ENCODE measurements at places on chromosomes 16 and 17.

GRCh38 chr16:1299012-1299867, 10.2 kb upstream of the UBE2I start:
- DNase-seq = no peak

DNA sequence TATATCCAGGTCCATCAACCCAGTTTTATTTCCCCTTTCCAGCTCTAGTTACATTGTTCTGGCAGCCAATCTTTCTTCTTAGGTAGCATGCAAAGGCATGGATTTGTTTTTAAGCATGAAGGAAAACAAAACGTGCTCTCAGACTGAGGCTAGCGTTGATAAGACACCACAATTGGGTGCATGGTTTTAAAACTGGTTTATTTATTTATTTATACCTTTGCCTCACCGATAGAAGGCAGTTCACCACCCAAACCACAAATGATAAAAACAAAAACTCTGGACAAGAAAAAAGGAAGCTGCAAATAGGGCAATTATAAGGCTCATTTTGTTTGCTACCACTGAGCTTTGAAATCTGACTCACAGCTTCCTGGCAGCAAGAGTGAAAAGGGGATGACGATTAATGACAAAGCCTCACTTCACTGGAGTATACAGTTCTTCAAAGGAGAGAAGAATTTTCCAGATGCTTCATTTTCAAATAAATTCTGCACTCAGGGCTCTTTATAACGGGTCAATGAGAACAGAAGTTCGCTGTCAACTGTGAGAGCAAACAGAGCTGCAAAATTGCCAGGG, 278.4 kb upstream of the IRX5 start:
- no peak for DNase-seq

GRCh38 chr16:58684001-58684353, 593 bp downstream of the SLC38A7 start:
- no peak for DNase-seq

GRCh38 chr17:76714336-76714735, 3.6 kb upstream of the MXRA7 start:
- DNase-seq = no peak

GRCh38 chr17:16872351-16873173, 99.4 kb downstream of the TNFRSF13B start:
- DNase-seq = peak; percentile 59

GRCh38 chr17:74604761-74605160, 12.7 kb upstream of the CD300LD start:
- DNase-seq = peak; percentile 66

DNA sequence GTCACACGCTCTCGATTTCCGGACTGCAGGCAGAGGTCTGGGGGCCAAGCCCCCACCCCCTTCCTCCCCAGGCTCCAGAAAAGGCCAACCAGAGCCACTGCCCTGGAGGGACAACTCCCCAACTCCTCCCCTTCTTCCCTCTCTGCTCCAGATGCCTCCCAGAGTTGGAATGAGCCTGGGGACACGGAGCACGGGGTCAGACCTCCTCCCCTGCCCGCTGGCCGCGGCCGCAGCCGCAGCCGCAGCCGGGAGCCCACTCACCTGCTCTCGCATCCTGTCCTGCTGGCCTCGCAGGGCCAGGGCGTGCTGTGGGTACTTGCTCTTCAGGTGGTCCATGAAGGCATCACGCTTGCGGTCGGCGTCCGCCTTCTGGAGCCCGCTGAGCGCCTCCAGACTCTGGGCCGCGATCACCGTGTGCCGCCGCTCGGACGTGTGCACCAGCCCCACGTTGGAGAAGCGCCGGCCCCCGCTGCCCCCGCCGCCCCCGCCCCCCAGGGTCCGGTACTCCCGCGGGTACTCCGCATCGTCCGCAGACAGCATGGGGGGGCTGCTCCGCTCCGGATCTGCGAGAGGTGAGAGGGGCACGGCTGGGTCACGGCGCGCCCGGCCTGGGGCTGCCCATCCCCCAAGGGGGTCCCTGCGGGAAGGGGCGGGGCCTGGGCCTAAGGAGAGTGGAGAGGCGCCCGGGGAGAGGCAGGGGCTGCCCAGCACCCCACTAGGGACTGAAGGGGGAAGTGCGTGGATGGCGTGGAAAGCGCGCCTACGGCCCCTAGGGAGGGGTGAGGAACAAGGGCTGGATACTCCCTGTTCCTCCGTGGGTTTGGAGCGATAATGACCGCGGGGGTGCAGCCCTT, 27.3 kb downstream of the SRCIN1 start:
- no peak for DNase-seq

DNA sequence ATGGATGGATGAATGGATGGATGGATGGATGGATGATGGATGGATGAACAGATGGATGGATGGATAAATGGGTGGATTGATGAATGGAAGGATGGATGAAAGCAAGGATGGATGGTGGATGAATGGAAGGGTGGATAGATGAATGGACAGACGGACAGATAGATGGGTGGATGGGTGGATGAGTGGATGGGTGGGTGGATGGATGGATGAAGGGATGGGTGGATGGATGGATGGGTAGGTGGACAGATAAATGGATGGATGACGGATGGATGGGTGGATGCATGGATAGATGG, 14.9 kb downstream of the SRL start:
- no peak for DNase-seq

- no peak for DNase-seq
These were observed 18.8 kb downstream of the MYH10 start for GRCh38 chr17:8611619-8612298.

- no peak for DNase-seq
These were observed 55.7 kb downstream of the GOSR1 start for GRCh38 chr17:30532871-30533270.

GRCh38 chr16:2980227-2981176, at the start of gene PKMYT1:
Gene PKMYT1 (minus strand): TSS chr16:2980446. CDS start chr16:2979657, 789 bp downstream.
- DNase-seq = peak; percentile 97

- peak; percentile 79 for DNase-seq
These were observed 10.5 kb downstream of the POLDIP2 start for GRCh38 chr17:28346746-28347246.

GRCh38 chr17:45705123-45706009, 78.8 kb upstream of the CRHR1 start:
- peak; percentile 36 for DNase-seq

DNA sequence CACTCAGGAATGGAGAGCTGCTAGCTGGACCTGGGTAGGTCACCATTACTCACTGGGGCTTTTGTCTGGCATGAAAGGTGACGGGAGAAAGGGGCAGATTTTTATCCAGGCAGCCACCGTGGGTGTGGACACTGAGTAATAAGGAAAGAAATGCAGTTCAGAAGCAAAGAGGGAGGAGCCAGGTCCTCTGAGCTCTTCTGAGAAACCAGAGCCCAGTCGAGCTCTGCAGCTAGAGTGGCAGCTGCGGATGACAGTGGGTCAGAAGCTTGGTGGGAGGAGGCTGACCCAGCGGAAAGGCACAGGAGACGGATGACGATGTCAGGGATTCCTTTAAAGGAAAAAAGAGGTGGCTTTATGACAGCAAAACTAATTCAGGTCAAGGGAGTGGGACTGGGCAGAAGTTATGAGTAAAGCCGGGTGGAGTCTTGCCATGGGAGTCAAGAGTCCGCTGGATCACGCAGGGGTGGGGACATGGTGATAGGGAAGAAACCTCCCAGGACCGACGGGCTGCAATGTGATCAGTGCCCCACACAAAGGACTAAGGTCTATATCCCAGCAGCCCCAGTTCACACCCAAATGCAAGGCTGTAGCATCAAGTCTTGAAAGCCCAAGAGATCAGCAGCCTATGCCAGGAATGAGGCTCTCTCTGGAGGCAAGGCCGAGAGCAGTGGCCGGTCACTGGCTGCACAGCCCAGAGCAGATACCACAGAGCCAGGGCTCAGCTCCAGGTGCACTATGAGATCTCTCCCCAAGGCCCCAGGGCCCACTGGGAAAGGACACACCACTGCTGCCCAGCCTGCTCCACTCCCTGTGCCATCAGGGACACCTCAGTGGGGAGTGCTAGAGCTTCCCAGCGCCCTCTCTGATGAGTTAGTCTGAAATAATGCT, 6.3 kb upstream of the MNT start:
- peak; percentile 94 for DNase-seq

- no peak for DNase-seq
These were observed 49.5 kb upstream of the MTSS2 start for GRCh38 chr16:70735141-70735979.

DNA sequence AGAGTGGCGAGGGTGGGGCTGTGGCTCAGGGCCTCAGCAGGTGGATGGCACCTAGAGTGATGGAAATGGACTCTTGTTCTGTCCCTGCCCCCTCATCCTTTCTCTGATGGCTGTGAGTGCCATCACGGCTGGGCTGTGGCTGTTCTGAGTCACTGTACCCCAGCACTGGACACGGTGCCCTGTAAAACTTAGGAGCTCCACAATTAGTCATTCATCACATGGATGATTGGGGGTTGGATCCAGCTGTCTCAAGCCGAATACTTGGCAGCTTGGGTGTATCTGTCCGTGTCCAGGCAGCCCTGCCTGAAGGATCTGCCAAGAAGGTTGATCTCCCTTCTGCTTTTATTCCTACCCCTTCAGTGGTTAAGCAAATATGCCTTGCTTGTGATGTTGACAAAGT, 295.5 kb upstream of the EEF2KMT start:
- no peak for DNase-seq

- DNase-seq = no peak
These were observed 15.0 kb downstream of the GAA start for GRCh38 chr17:80116276-80116920.

DNA sequence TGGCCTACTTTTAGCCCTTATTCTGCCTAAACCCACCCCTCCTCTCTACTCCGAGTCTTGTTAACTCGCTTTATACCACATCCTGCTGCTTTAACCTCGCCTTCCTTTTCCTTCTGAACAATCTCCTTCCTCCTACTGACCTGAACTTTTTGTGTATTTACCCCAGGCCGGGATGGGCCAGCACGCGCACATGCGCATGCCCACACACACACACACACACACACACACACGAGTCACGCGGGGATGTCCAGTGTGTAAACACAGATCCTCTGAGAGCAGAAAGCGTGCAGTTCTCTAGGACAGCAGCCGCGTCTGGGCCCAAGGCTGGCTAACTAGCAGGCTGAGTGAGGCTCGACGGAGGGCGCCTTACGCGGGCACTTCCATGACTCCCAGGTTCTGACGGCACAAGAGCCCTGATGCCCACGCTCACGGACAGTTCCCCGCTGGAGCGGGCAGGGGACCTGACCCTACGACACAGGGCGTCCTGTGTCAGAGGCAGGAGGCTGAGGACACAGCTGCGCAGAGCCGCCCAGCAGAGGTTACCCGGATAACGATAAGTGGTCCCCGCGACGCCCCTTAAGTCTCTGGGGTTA, 610 bp downstream of the PIK3R5 start:
- peak; percentile 85 for DNase-seq

GRCh38 chr17:39599004-39599664, 8.6 kb downstream of the NEUROD2 start:
- no peak for DNase-seq

DNA sequence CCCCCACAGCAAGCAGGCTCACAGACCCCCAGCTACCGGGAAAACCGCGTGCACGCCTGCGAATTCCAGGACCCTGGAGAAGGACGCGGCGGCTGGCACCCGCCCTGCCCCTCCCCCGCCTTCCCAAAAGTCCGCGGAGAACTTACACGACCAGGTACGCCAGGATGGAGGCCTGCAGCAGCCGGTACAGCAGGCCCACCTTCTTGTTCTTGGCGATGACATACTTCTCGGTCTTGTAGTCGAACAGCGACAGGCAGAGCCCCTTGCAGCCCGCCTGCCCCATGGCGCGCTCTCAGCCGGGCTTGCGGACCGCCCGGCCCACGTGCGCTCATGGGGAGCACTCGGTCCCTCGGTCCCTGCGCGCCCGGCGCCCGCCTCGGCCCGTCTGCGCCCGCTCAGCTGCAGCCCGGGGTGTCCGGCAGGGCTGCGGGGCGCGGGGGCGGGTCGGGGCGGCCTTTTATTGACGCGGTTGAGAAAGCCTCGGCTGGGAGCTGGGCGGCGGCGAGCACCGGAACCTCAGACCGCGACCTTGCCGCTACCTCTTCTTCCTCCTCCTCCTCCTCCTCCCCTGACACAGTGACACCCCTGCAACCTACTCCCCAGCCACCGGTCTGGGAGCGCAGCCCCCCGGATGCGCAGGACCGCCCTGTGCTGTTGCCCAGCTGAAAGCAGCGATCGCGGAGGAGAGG, at the start of gene P2RX5:
TSS of gene P2RX5 (minus strand) at position 433 of the 689 bp plus-strand sequence. CDS start at position 283, 150 bp downstream.
- DNase-seq = no peak

All from posterior vena cava (tissue), 2 donors.